ENCODE measurements at places on chromosomes 4 and X.

DNA sequence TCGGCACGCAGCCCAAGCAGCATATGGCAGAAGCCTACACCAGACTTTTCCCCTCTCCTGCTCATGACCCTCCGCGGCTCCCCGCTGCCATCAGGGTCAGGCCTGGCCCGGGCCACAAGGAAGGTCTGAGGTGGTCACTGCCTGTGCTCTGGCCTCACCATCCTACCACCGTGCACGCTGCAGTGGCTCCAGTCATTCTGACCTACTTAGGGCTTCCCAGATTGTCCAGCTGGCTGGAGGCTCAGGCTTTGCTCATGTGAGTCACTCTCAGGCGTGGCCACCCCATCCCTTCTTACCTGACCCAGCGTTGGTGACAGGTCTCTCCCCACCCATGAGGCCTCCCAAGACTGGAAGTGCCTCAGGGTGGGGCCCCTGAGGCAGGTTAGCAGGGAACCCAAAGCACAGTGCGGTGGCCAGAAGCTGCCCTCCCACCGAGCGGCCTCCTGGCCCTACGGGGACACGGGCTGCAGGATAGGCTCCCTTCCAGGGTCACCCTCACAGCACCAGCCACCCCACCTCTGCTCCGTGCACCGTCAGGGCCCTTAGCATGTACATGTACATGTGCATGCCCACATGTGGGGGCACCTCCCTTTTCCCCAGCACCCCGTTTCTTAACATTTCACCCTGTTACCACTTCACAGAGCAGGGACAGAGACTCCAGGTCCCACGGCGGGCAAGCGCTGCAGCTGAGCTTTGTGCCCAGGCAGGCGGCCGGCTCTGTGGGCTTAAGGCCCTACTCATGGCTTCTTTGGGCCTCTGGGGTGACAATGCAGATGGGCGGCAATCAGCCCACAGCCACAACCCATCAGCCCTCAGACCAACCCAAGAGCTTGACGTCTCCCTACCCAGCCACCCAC is 2.2 kb downstream of the TREX2 start:
- no peak for DNase-seq

GRCh38 chr4:57305836-57306235 is 195.7 kb upstream of the IGFBP7 start:
- DNase-seq, result no peak

DNA sequence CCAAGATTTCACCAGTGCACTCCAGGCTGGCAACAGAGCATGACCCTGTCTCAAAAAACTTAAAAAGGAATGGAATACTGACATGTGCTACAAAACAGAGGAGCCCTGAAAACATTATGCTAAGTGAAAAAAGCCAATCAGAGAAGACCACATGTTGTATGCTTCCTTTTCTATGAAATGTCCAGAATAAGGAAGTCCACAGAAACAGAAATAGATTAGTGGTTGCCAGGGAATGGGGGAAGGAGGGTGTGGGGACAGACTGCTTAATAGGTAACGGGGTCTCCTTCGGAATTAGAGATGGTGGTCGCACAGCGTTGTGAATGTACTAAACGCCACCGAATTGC is 30.1 kb upstream of the KIAA0232 start:
- no peak for DNase-seq

DNA sequence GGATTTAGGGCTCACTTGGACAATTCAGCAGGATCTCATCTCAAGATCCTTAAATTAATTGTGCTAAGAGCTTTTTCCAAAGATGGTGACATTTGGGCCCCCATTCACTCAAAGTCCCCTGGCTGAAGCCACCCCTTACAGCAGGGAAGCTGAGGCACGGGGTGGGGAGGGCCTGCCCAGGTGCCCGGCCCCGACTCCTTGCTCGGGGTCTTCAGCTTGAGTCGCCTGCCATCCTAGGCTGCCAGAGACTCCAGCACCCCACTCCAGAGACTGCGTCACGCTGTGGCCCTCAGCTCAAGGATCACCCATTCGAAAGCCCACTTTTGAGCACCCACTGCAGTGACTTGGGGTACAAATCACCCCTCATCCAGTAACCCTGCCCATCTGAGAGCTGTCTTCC is 39.2 kb upstream of the GPR78 start:
- DNase-seq, result no peak

- no peak for DNase-seq
Measured at GRCh38 chr4:101065935-101066485, 281.3 kb downstream of the PPP3CA start.

GRCh38 chr4:184807256-184807655 is 18.5 kb downstream of the ACSL1 start:
- peak; percentile 25 for DNase-seq

GRCh38 chrX:110089656-110090403 is 86.9 kb downstream of the TMEM164 start:
- peak; percentile 30 for DNase-seq

DNA sequence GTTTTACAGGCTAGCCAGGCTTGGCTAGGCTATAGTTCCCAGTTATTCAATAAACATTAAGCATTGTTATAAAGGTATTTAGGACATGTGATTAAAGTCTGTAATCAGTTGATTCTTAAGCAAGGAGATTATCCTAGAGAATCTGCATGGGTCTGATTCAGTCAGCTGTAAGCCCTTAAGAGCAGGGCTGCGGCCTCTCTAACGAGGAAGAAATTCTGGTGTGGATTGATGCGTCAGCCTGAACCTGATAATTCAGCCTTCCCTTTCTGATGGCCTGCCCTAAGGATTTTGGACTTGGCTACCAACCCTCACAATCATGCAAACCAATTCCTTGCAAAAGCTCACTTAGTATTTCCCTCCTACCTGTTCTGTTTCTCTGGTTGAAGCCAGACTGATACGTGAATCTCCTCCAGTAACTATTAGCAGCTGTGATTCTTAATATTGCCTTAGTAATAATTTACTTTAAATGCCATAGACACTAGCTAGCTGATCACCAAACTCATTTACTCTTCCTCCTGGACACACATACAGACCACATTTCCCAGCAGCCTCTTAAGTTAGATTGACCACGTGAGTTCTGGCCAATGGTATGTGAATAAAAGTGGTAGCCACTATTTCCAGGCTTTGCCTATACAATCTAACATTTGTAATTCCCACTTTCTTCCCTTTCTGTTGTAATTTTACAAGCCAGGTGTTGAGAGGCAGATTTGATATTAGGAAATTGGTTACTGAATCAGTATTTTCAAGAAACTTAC is 678.0 kb upstream of the INTU start:
- no peak for DNase-seq

- no peak for DNase-seq
Measured at GRCh38 chr4:147791865-147792264, 60.0 kb downstream of the ARHGAP10 start.

GRCh38 chr4:145195167-145195952 is 15.0 kb upstream of the OTUD4 start:
- no peak for DNase-seq

- no peak for DNase-seq
Measured at GRCh38 chrX:120726294-120726693, 96.4 kb upstream of the C1GALT1C1 start.

DNA sequence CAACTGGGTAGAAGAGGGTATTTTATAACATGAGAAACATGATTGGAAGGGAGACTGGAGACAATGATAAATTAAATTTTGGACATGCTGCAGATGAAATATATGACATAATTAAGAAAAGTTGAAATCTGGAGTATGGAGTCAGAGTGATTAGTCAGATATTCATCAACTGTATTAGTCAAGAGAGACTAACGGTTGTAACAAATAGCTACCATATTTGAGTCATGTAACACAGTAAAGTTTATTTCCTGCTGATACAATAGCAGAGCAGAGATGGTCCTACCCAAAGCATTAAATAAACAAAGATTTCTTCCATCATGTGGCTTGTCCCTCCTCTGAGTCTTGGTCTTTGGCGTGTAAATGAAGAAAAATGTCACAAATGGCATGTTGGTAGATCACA is 321.3 kb downstream of the GALNTL6 start:
- peak; percentile 45 for DNase-seq

- DNase-seq, result no peak
Measured at GRCh38 chr4:158966091-158966490, 136.8 kb upstream of the RAPGEF2 start.

GRCh38 chr4:183675625-183676024 is 16.5 kb downstream of the TRAPPC11 start:
- peak; percentile 28 for DNase-seq

DNA sequence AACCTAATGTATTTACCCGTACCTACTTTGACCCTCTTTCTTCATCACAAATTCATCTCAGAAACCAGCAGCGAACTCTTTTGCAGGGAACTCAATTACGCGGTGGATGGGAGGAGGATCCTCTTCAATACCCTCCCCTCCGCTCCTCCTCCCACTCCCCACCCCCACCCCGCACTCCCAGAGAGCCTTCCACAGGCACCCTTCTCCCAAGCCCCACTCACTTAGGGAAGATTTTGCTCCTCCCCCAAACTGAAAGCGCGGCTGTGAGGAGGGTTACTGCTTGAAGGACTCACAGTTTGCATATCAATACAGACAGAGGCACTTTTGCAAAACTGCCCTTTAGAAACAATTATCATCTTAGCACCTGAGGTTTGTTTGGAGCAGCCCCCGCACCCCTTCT is 960 bp upstream of the IL1RAPL1 start:
- peak; percentile 33 for DNase-seq

- peak; percentile 13 for DNase-seq
Measured at GRCh38 chrX:23765449-23765848, 17.5 kb upstream of the SAT1 start.

GRCh38 chr4:74042681-74043080 is 4.2 kb upstream of the CXCL3 start:
- DNase-seq, result no peak

GRCh38 chrX:120311727-120312063 is 434 bp upstream of the TMEM255A start:
- DNase-seq, result no peak

DNA sequence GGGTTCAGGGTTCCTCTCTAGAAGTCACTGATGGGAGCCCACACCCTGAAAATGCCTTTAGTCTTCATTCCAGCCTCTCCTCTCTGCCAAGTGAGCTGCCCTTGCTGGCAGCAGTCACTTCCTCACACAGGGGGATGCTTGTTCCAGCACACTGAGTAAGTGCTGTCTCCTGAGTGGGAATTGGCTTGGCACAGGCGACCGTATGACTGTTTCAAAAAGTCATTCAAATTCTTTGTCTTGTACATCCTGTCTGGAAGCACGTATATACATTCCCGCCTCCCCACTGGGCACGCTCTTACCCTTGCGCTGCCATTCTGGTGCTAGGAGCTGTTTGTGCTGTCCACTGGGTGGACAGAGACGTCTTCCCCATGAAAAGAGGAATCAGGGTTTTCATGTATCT is 40.2 kb upstream of the CD99 start:
- DNase-seq, result no peak

- no peak for DNase-seq
Measured at GRCh38 chrX:30414144-30414543, 105.0 kb upstream of the NR0B1 start.

DNA sequence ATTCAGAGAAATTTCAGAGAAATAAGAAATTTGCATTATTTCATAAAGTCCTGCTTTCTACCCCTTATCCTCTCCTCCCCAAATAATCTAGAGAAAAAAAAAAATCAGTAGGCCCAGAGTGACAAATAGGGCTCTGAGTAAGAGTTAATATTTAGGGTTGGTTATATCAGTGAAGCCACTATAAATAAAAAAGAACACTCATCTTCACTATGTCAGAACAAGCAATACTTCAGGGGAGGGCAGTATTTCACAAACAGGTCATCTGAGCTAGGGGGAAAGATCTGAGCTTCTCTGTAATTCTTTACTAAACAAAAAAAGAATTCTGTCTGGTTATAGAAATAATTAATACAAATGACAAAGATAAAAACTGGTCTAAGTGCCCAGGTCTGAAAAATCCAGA is 39.4 kb downstream of the PDE5A start:
- peak; percentile 43 for DNase-seq

DNA sequence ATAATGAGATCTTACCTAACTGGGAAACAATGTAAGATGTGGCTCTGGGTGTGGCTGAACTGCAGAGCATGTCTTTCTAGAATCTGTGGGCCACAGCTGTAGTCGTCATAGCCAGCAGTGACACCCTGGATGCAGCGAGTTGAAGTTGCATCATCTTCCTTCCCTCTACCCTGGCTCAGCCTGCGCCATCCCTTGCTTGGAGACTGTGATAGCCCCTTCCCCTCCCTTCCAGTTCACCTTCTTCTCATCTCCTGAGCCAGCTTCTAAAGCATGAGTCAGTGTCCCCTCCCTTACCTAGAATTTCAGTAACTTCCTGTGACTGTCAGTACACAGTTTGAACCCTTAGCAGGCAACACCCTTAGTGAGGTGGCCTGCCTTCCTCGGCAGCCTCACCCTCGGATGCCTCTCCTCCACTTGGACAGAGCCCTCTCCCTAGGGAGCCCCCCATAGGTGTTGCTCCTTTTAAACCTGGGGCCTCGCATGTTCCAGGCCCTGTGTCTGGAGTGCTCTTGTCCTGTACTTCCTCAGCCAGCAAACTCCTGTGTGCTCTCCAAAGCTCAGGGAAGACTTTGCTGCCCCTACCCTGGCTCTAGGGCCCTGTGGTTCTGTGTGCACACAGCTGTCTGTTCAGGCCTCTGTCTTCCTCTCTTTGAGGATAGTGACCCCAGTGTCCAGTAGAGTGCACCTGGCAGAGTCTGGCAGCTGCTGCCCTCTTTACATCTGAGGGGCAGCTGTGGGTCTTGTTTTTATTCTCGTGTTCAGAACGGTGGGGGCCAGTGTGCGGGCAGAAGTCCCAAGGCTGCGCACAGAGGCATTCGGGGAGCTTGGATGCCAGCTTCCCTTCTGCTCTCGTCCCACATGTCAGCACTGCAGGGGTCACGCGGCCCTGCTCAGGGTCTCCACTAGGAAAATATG is 43.7 kb upstream of the TADA2B start:
- DNase-seq, result no peak

- peak; percentile 59 for DNase-seq
Measured at GRCh38 chrX:54358424-54359211, 772 bp upstream of the WNK3 start.

DNA sequence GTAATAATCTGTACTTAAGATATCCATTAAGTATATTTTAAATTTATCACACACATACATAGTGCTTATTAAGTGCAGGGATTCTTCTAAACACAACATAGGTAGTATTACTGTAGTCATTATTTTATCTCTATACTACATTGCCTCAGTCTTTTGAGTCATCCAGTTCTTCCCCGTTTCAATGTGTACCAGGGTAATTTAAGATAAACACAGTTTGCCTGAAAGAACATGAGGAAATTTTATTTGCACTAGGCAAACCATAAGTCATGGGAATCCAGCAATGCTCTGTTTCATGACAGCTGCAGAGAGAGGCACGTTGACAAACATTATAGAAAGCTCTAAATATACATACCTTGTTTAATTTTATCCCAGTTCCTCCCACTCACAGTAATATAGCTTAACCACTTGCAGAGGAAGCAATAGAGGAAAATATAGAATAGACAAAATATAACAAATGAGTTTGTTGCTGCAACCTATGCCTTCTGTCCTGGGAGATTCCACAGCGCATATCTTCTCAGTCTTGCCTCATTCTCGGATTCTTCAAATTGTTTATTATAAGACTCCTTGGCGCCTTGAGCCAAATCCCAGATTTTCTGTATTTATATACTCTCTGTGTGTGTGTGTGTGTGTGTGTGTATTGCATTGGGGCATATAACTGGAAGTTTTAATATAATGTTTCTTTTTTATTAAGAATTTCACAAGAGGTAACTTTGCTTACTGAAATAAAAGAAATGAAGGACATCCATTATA is 258.6 kb downstream of the FAM133A start:
- DNase-seq, result peak; percentile 42

GRCh38 chr4:169668069-169668721 is 47.8 kb downstream of the CLCN3 start:
- no peak for DNase-seq

GRCh38 chr4:18202486-18202885 is 180.9 kb upstream of the LCORL start:
- no peak for DNase-seq
